ENCODE measurements at places on chromosomes 5 and 9.

DNA sequence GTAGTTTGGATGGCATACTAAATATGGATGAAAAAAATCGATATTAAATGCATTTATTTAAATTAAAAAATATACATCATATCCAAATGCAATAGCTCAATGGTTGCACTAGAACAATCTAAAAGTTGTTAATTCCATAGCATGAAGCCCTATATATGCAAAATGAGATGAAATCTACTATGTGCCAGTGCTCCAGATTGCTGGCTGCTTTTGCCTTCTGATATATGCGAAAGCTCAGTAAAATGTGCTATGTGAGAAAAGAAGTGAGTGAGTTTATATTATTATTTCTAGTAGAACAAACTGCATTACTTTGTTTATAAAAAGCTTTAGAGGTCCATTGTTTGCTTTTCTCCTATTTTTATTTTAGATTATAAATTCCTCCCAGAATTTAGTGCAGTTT, 186.7 kb downstream of the MAT2B start:
- DNase-seq = no peak

DNA sequence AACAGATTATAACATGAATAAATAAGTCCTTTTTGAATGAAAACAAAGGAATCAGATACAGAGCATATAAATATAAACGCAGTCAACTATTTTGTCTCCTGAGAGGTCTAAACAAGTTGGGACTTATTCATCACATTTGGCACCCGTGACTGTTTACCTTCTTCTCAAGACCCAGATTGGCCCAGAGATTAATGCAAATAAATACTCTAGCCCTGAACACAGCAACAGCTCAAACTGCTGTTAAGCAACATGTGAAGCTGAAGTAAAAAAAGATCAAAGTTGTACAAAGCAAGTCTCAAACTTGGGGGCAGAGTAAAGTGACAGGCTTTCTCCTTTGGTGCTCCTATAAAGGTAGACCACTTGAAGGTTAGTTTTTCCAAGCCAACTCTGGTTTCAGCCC, 95.0 kb upstream of the NR5A1 start:
- no peak for DNase-seq

- no peak for DNase-seq
Measured at GRCh38 chr5:74040811-74041491, 415.0 kb downstream of the ARHGEF28 start.

DNA sequence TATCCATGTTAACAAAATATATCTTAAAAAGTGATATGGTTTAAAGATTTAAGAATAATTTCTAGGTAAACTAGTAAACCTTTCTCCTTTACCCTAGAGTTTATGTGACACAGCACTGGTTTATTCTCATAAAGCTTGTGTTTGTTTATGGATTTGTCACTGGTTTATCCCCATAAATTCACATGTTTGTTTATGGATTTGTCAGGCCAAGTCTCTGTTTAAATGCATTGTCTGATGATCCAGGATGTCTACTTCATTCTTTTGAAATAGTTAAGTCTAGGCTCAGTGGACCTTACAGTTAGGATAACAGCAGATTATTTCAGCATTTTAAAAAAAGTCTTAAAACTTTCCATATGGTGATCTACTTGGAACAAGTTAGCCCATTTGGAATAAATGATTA, 334.0 kb downstream of the ARRDC3 start:
- DNase-seq = no peak

- DNase-seq = no peak
Measured at GRCh38 chr9:69463497-69464068, 138.6 kb downstream of the ENTREP1 start.

- no peak for DNase-seq
Measured at GRCh38 chr5:158022837-158023236, 163.9 kb upstream of the CLINT1 start.

DNA sequence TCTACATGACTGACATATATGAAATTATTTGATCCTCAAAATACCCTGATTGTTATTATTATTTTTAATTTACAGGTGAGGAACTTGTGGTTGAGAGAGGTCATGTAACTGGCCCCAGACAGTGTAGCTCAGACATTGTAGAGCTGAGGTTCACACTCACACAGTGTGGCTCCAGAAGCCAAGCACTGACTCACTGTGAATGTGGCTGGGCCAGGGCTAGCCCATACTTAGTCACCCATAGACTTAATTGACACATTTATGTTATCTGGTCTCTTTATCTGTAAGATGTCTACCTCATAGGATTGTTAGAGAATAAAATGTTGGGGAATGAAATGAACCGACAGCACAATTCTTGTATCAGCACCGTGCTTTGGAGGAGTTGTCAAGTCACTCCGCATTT, 24.9 kb upstream of the CCDC112 start:
- no peak for DNase-seq

DNA sequence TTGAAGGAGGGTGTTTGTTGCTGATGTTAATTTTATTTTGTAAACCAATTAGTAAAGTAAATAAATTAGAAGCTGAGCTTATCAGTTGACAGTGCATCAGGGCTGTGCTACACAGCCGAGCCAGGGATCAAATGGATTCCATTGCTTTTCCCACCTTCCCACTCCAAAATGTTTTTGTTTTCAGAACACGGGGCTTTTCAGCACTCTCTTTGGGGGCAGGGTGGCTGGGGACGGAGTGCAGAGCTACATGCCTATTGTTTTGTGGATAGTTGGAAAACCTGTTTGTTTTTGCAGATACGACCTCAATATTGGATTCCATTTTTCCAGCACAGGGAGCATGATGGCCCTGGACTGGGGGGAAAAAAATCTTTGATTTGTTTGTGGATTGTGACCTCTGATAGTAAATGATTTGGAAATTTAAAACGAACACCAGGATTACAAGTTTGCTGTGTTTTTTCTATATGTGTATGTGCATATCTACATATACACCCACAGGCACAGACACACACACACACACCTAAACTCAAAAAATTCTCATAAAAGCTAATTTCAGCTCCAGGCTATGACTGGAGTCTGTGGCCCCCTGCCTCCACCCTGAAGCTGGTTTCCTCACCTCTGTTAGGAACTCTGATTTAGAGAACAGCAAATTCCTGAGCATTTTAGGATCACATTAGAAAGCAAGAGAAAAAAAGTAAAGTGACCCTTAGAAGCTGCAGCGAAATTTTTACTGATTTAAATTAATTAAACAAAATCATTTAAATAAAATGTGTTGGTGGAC, 371.7 kb upstream of the IRX2 start:
- no peak for DNase-seq

GRCh38 chr9:90189306-90189705, 453.3 kb downstream of the DIRAS2 start:
- no peak for DNase-seq

DNA sequence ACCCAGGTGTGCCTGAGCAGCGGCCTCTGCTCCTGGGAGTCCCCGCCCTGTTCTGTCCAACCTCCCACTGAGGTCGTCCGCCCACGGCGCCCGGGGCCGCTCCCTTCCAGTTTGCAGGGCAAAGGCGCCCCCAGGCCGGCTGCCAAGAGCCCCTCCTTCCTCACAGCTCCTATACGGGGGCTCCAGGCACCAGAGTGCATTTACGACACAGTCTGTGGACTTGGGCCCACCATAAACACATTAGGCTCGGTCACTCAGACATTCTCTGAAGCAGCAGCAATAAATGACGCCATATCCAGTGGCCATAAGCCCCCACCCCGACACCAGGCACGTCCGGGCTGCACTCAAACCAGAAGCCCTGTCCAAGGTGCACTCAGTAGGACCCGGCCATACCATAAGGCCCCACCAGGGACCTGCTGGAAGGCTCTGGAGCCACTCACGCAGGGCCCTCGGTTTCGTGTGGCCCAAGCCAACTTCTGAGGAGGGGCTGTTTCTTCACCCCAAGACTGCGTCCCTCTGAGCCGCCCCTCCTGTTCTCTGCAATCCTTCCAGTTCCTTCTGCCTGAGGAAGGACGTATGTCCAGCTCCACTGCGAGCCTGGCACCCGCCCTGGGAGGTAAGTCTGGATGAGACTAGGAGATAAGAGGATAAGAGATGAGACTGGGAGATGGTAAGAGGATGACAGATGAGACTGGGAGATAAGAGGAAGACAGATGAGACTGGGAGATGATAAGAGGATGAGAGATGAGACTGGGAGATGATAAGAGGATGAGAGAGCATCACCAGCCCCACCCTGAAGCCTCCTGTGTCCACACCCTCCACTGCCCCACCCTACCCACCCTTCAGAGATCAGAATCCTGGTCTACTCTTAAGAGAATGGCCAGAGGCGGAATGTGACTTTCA, 26.7 kb downstream of the SLC6A18 start:
- DNase-seq = no peak

DNA sequence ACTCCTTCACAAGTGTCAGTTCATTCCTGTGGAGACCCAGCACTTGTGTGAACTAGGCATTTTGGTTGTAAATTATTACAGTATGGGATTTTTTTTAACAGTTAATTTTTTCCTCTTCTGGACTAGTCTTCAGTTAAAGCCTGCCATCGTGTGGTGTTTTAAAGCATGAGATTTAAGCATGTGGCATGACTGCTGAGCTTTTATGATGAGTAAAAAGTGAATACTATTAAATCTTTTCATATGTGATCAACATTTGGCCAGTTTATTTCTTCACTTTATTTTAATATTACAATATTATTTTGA, 25.0 kb downstream of the LMNB1 start:
- no peak for DNase-seq

DNA sequence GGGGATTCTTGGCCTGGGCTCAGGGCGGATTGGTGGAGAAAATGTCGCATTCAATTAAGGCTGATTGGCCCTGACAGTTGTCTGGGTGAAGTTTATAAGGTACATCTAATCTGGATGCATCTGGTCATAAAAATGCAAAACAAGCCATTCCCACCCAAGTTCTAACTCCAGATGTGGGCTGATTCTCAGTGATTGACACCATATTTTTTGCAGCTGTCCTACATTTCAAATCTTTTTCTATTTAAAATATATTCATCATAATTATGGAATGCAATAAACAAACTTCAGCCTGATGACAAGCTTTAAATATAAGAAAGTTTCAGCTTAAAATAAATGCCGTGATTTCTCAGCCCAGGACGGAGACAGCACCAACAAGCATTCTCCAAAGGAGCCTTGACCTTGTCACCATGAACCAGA, 146.4 kb upstream of the SMIM23 start:
- DNase-seq = no peak

DNA sequence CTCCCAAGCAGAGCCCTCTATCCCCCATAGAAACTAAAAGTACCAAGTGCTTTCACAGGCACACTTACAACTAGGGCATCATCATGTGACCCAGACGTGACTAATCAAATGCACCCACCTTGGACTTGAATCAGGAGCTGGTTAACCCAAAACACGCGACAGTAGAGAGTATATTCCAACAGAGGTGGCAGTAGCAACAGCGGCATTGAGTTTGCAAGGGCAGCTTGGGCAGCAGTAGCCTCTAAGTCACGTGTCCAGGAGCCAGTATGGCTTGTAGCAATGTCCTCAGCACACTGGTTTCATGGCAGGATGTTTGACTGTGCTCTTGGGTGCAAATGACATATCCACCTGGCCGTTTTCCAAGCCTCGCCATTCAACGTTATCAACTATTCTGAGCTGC, 73.4 kb upstream of the DNAH5 start:
- DNase-seq = no peak

DNA sequence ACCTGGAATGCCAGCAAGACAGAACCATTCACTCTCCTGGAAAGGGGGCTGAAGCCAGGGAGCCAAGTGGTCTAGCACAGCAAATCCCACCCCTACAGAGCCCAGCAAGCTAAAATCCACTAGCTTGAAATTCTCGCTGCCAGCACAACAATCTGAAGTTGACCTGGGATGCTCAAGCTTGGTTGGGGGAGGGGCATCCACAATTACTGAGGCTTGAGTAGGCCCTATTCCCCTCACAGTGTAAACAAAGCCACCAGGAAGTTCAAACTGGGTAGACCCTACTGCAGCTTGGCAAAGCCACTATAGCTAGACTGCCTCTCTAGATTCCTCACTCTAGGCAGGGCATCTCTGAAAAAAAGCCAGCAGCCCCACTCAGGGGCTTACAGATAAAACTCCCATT, 17.3 kb downstream of the RIGI start:
- DNase-seq = no peak

GRCh38 chr9:79046401-79046800, 525.4 kb upstream of the TLE4 start:
- DNase-seq = no peak

DNA sequence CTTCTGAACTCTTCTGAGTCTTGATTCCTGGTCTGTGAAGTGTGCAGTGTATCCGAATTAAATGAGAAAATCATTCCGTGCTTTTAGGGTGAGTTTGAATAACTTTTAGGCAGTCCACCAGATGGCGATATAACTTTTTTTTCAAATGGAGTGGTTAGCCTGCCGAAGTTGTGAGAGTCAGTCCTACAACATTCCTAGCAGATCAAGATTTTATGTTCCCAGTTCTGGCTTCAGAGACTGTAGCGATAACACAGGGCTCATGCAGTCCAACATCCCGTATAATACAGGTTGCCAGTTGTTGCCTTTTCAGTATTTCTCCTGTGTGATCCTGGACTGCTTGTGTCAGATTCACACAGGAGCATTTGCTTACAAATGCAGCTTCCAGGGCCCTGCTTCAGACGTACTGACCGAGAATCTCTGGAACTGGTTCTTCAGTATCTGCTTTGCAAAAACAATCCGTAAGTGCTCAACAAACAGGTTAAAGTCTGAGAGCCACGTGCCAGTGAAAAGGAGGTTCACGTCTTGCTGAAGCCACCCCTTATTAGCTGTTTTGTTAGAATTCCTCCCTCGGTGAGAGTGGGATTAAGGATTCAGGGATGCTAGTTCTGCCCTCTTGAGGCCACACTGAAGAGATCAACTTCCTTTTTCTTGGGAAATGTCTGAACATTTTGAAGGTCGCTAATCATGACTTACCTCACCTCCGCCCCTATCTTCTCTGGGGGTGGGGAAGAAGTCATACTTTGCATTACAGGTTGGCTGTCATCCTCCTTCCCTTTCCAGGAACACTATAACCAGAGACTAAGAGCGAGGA, 22.8 kb downstream of the SMIM3 start:
- no peak for DNase-seq

DNA sequence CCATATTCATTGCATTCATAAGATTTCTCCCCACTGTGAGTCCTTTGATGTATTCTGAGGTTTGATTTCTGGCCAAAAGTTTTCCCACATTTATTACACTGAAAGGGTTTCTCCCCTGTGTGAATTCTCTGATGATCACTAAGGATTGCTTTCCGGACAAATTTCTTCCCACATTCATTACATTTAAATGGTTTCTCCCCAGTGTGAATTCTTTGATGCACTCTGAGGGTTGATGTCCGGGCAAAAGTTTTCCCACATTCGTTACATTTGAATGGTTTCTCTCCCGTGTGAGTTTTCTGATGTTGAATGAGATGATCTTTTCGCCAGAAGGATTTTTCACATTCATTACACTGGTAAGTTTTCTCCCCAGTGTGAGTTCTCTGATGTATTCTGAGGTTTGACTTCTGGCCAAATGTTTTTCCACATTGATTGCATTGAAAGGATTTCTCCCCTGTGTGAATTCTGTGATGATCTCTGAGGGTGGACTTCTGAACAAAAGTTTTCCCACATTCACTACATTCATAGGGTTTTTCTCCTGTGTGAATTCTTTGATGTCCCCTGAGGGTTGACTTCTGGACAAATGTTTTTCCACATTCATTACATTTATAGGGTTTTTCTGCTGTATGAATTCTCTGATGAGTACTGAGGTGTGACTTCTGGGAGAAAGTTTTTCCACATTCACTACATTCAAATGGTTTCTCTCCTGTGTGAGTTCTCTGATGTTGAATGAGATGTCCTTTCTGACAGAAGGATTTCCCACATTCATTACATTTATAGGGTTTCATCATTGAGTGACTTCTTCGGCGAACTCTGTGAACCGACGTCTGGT, 18.8 kb downstream of the ZNF510 start:
- DNase-seq = no peak

GRCh38 chr5:67528953-67529352, 332.4 kb upstream of the CD180 start:
- DNase-seq = no peak

GRCh38 chr5:137954131-137954879, 65.0 kb downstream of the PKD2L2 start:
- no peak for DNase-seq

All from stimulated activated CD4-positive, alpha-beta T cell treated with anti-CD3 and anti-CD28 coated beads, Interleukin-15, amount 100 ng/mL, for 48 hours (primary cell).